ENCODE measurements at places on chromosomes 2 and 18. TPM values are rescaled to one million over a fixed set of nuclear protein-coding genes. Genes with fewer than 3 reads are reported as not detected.

DNA sequence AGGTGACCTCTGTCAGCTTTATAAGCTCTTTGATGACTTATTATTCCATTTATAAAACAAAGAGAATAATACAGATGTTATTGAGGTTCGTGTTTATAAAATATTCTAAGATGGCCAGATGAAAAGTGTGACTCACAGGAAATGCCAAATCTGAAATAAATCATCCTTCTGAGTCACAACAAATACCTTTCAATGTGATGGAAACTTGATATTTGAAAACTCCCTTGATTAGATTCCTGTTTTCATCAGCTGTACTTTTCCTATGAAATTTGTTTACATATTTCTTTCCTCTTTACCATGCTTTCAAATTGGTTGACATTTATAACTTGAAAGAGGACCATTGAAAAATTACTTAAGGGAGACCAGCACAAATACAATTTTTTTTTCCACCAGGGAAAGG is 30.6 kb upstream of the PPP1R1C start:
- DNase-seq, result no peak
- H3K4me3 ChIP-seq, result no peak overlapping the region
- H3K27ac ChIP-seq, result no peak overlapping the region
- H3K27me3 ChIP-seq, result peaks cover 19% of the 10 kb centered on the region
- peaks cover 21% of the 10 kb centered on the region for H3K4me1 ChIP-seq
- no peaks in the 10 kb centered on the region for H3K36me3 ChIP-seq

DNA sequence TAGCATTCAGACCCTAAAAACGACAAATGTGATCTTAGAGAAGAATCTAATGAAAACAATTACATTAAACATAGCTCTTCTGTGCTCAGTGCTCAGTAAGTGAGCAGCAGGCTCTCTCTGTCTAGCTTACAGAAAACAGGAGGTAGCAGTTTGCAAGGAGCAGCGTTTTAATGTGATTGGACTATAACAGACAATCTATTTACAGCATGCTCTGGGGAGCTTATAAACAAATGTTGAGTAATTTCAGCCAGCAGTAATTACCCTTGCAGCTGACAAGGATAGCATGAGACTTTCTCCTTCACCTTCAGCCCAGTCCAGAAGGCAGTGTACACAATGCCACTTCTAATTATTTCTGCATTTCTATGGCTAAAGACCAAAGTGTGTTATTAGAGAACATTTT is 270.4 kb downstream of the FIGN start:
- no peak overlapping the region for H3K27ac ChIP-seq
- H3K4me3 ChIP-seq, result no peak overlapping the region
- H3K36me3 ChIP-seq, result no peaks in the 10 kb centered on the region
- H3K27me3 ChIP-seq, result no peaks in the 10 kb centered on the region
- DNase-seq, result no peak
- H3K4me1 ChIP-seq, result no peaks in the 10 kb centered on the region

GRCh38 chr2:219520079-219520478 is 5.8 kb downstream of the ASIC4 start:
- H3K4me1 ChIP-seq, result no peaks in the 10 kb centered on the region
- H3K4me3 ChIP-seq, result no peak overlapping the region
- no peak for DNase-seq
- H3K27me3 ChIP-seq, result peaks cover 67% of the 10 kb centered on the region

- no peak overlapping the region for H3K27ac ChIP-seq
- no peak overlapping the region for H3K4me3 ChIP-seq
- DNase-seq, result no peak
Observed at GRCh38 chr2:20188851-20189250, 36.1 kb downstream of the SDC1 start.

GRCh38 chr2:19320813-19321212 is 37.6 kb downstream of the OSR1 start:
- no peaks in the 10 kb centered on the region for H3K27me3 ChIP-seq
- H3K36me3 ChIP-seq, result no peaks in the 10 kb centered on the region
- DNase-seq, result no peak
- no peak overlapping the region for H3K4me3 ChIP-seq

DNA sequence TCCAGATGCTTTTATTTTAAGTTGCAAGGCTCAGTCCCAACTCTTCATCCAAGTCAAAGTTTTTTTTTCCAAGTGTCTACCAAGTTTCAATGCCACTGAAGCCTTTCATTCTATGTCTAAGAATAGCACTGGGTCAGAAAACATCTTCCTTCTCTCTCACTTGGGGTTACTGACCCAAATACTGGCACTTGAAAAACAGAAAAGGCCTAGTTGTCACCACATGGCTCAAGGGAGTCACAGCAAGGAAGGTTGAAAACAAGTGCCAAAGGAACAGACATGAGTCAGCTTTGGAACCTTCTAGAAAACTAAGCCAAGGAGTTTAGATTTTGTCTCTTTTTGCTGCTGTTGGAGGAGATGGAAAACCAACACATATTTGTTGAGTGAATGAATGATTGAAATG is 146.5 kb downstream of the COPS8 start:
- H3K27ac ChIP-seq, result no peak overlapping the region
- peaks cover 10% of the 10 kb centered on the region for H3K4me1 ChIP-seq
- no peaks in the 10 kb centered on the region for H3K36me3 ChIP-seq

Gene SLC14A1
- 0.49 TPM for total RNA-seq

DNA sequence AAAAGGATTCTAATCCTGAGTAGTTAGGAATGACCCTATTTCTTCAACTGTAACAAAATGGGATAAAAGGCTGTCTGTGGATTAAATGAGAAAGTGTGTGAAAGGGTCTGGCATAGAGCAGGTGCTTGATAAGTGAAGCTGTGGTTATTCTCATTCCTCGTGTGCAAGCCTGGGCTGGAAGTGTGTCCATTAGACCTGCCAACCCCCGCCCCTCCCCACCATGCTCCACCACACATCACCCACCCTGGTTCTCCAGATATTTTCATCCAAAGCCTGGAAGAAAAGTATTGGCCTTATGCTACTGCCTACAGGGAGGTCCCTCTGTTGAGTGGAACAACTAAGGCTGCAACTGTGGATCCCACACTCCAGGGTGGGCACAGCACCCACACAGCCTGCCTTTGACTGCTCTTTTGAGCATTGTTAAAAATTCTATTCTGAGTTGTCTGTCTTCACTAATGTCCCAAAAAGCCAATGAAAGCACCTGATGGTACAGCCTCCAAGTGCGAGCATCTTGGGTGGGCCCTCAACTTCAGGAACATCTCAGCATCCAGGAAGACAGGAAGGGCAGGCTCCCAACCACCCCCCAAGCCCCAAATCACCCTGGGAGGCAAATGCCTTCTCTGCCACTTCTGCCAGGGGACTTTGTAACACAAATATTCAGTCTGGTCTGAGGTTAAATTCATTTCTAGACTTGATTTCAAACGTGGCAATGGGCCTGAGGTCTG is 102.8 kb upstream of the PPP1CB start:
- no peak for DNase-seq
- H3K4me1 ChIP-seq, result peaks cover 39% of the 10 kb centered on the region
- H3K4me3 ChIP-seq, result no peak overlapping the region
- no peaks in the 10 kb centered on the region for H3K27me3 ChIP-seq

- H3K27me3 ChIP-seq, result peaks cover 5% of the 10 kb centered on the region
- no peak overlapping the region for H3K4me3 ChIP-seq
- H3K36me3 ChIP-seq, result no peaks in the 10 kb centered on the region
- peaks cover 8% of the 10 kb centered on the region for H3K4me1 ChIP-seq
- H3K27ac ChIP-seq, result no peak overlapping the region
Observed at GRCh38 chr2:102505290-102505689, 32.3 kb downstream of the SLC9A4 start.

- no peak overlapping the region for H3K4me3 ChIP-seq
- H3K27ac ChIP-seq, result no peak overlapping the region
- H3K4me1 ChIP-seq, result no peaks in the 10 kb centered on the region
- H3K36me3 ChIP-seq, result no peaks in the 10 kb centered on the region
- no peak for DNase-seq
Observed at GRCh38 chr2:19786408-19787058, 115.2 kb downstream of the TTC32 start.

Gene NYAP2
- not detected for total RNA-seq

- H3K4me1 ChIP-seq, result peaks cover 13% of the 10 kb centered on the region
- H3K27ac ChIP-seq, result no peak overlapping the region
Observed at GRCh38 chr2:222641336-222641735, 14.6 kb downstream of the FARSB start.
